ENCODE measurements at places on chromosomes 13 and 19.

GRCh38 chr13:113357529-113357928 lies 6.4 kb downstream of the GRTP1 start:
- DNase-seq = no peak

GRCh38 chr19:29001141-29001581 lies 211.8 kb downstream of the UQCRFS1 start:
- DNase-seq = no peak

GRCh38 chr13:108572782-108573211 lies 56.6 kb upstream of the MYO16 start:
- DNase-seq = no peak

- DNase-seq = no peak
Observed at GRCh38 chr19:51750400-51751094, 1.1 kb downstream of the FPR1 start.

DNA sequence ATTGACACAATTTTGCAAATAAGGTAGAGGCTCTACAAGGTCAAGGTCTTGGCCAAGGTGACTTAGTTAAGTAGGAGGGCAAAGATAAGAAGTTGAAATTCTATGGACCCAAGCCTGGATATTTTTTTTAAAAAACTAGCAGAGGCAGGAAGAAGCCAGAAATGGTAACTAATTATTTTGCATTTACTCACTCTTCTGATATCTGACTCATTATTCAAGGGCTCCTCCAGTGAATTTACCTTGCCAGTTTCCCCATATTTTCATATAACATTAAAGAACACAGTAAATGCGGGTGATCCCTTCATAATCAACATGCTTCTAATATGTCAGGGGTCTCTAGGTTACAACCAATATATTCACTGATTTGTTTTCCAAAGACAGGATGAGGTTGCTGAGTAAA lies 246.1 kb downstream of the LMO7 start:
- no peak for DNase-seq

- DNase-seq = peak; percentile 96
Observed at GRCh38 chr19:14529254-14530004, at the start of gene TECR. Gene TECR (plus strand): TSS chr19:14529594. CDS start chr19:14529697, 103 bp downstream.

GRCh38 chr19:6276447-6276846 lies 3.3 kb downstream of the MLLT1 start:
- DNase-seq = peak; percentile 47

DNA sequence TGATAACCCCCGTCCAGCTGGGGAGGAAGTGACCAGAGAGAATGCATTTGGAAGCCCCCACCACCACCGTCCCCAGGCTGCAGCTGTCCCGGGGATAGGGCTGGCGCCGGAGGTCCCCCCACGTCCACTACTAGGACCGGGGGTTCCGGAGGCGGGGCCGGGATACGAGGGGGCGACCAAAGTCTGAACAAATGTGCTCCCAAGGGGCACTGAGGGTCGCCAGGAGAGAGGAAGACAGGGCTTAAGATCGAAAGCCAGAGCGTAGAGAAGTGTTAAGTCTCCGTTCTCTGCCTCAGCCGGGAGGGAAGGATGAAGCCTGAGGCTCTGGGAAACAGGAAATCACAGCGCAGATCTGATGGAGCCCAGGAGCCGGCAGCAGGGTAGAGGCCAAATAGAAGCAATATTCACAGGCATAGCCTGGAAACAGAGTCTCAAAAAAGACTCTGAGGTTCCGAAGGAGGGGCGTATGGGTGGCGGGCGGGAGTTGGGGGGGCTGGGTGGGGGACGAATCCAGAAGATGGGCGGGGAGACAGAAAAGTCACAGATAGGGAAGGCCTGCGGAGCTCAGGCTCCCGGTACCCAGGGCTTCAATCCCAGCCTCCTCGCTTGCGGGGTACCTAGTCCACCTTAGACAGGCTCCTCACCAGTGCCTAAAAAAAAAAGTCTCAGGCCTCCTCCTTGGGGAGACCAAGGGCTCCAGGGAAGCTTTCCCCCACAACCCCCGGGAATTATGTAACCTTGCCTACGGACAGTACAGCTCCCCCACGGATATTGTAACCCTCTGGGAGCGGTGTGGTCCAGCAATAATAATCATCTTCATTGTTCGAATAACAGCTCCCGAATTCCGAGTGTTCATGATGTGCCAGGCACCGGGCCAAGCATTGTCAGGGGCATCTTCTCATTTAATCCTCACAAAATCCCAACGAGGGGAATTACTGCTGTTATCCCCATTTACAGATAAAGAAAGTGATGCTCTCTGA lies 1.1 kb upstream of the ERF start:
- DNase-seq = peak; percentile 77

- DNase-seq = no peak
Observed at GRCh38 chr19:56699552-56699951, 28.0 kb upstream of the ZNF835 start.

GRCh38 chr13:41981951-41982715 lies 21.2 kb upstream of the VWA8 start:
- no peak for DNase-seq

DNA sequence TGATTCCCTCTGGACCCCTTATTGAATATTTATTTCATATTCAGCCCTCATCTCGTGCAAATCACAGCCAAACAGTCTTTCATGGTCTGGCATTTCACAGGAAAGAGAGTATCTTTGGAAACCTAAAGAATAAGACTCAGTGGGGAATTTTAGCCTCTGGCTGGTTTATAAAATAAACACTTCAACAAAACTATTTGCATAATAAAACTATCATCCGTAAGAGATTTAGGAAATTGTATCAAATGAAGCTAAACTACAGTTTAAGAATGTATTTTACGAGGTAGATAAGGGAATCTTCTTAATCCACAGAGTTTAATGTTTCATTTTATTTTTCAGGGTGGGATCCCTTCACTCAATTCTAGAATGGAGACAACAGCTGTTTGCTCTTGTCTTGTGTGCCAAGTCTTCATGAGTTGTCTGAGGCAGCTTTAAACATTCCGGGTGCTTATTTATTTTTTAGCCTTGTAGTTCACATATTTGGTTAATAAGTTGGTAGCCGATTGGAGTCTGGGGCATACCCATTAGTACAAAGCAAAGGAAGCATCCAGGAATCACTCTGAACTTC lies 634.4 kb upstream of the KLF12 start:
- DNase-seq = no peak

GRCh38 chr19:19964416-19964815 lies 63.7 kb downstream of the ZNF93 start:
- no peak for DNase-seq

DNA sequence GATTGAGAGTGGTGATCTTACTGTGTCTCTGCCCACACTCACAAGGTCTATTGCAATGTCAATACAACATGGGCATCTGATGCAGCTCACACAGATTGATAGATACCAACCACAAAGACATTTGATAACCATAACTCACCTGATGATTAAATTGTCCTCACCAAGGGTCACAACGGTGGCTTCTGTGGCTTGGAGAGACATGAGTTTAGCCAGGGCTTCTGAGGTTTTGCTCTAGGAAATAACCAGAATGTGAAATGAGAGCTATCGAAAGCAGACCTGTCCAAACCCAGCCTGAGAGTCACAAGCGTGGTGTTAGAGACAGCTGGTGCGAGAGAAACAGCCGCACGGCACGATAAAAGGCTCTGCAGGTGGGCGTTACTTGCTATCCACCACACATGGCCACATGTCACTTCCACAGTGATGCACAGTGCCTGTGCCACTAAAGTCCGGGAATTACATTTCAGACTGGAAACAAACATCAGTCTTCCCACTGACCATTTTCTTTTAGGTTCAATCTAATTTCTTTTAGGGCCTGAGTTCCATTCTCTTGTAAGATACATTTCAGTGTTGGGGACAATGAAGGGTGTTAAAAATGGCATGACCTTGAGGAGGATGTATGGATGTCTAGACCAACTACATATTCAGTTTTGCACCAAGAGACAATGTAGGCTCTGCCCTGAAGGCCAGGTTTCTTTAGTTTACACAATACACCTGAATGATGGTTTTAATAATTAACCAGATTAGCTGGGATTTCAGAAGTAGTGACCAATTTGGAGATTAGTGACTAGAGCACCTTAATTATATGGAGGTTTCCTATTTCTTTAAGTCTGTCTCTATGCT lies 53.7 kb downstream of the ATP7B start:
- DNase-seq = no peak

GRCh38 chr19:52034051-52034728 lies 6.0 kb upstream of the ZNF614 start:
- no peak for DNase-seq

GRCh38 chr19:33705860-33706259 lies 84.1 kb downstream of the CHST8 start:
- no peak for DNase-seq

Measured in SK-N-SH (cell line).